ENCODE measurements at places on chromosomes 11 and 22.

- no peak for DNase-seq
Observed at GRCh38 chr22:50571264-50572175, 6.7 kb downstream of the CPT1B start.

- no peak for DNase-seq
Observed at GRCh38 chr22:39301108-39301507, 18.3 kb downstream of the RPL3 start.

GRCh38 chr11:35617687-35618496, at the start of gene FJX1:
Gene FJX1 (plus strand): TSS chr11:35618460. CDS start chr11:35618637, 177 bp downstream.
- DNase-seq: peak; percentile 57

DNA sequence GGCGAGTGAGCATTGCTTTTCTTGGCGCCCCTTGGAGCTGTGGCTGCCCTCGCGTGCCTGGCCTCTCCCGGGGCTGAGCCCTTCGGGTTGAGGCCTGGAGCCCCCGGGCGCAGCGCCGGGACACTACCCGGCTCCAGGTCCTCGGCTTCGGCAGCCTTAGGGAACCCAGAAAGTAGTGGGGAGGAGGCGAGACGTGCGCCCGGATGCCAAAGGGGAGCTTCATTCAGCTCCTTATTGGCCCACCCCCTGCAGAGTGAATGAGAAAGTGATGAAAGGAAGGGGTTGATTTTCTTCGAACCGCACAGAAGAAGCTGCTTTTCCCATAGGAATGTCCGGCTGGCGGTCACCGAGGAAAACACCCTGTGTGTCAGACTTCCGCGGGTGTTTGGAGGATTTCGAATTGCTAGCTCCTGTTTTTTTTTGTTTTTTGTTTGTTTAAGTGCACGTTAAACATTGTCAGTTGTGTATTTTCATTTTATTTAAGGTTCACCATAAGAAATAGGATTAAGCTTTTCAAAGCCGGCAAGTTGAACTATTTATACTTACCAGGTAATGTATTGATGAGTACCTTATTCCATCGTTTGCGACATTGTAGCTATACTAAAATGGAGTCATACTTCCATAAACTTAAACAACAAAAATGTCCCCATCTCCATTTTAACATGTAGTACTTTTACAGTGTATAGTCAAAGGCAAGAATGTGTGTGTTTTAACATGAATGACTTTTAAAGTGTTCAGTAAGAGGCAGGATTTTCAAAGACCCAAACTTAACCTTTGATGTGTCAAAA, 841 bp upstream of the EIF4G2 start:
- peak; percentile 47 for DNase-seq

DNA sequence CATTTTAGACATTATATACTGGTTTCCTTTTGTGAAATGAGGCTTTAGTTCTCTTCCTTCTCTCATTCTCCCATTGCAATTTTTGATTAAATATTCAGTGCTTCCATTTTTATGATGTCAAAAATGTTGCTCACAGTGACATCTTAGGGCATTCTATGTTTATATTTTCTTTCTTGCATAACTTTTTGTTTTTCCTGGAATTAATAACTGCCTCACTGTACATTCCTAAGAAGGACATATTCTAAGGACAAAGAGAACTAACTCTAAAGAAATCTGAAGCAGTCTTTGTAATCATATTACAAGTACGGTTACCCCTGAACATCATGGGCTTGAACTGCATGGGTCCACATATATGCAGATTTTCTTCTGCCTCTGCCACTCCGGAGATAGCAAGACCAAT, 25.8 kb upstream of the P2RY6 start:
- DNase-seq: no peak

DNA sequence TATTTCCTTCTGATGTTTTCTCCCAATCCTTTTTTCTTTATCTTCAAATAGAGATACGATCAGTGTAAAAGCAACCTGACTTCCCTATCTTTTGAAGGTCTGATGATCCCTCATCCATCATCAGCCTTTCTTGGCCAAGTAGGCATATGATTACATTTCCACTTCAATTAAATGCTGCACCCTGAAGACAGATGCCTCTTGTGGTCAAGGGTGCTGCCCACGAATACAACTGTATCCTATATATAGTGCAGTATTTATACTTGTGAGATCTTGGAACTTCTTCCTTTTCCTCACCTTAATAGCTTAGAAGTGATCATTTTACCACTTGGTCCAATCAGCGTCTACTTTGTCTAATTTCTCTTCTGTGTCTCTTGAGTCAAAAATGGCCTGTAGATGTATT, 9.3 kb upstream of the ZNRF3 start:
- DNase-seq: no peak

GRCh38 chr11:67410369-67410831, 5.1 kb upstream of the CARNS1 start:
- no peak for DNase-seq

DNA sequence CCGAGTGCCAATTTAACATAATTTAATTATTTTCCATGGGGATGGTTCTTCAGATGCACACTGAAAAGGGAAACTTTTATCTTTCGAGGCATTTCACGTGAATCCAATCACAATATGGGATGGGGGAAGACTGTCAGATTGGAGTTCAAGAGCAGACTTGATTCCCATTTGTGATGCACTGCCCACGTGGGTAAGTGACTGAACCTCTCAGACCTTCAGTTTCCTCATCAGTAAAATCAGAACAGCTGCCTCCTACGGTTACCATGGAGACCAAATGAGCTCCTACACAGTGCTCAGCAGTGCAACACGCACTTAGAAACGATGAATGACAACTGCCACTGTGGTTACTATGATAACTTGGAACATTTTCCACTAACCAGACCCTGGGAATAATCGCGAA, 21.7 kb downstream of the KIAA0930 start:
- DNase-seq: no peak

- peak; percentile 61 for DNase-seq
Observed at GRCh38 chr11:60363542-60364470, 14.5 kb upstream of the MS4A7 start.

DNA sequence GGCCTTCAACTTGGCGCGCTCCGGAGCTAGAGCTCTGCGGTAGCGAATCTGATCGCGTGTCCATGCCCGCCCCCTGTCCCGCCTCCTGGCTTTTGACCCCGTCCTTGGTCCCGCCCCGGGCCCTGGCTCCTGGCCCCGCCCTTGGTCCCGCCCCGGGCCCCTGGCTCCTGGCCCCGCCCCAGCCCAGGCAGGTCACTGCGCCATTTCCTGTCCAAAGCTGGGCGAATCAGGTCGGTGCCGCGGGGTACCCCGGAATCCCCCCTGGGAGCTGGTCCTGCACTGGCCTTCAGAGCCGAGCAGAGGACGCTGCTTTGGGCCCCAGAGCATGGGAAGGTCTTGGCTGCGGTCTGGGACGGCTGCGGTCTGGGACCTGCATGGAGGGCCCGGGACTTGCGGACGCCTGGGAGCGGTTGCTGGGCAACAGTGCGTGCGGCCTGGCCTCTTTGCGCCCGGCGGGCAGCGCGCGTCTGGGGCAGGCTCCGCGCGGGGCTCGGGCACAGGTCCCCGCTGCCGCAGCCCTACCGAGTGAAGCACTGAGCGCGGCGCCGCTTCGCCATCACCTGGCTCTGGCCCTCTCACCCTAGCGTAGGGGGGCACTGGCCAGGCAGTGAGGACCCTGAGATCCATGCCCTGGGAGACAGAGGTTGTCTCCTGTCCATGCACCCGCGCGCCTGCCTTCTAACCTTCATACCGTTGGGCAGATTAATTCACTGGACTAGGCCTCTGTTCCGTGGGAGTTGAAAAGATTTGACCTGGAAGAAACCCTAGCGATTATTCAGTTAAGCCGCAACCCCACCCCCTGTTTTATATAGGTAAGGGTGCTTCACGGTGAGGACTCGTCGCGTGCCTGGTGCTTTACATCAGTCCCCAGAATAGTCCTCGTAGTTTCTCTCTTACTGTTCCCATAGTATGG, at the start of gene TTC12:
TTC12 (plus strand) TSS at position 195 of the 913 bp plus-strand sequence. CDS start 1,675 bp downstream, outside the sequence.
- DNase-seq: peak; percentile 95

GRCh38 chr11:11973361-11973800, 35.0 kb downstream of the DKK3 start:
- peak; percentile 72 for DNase-seq

DNA sequence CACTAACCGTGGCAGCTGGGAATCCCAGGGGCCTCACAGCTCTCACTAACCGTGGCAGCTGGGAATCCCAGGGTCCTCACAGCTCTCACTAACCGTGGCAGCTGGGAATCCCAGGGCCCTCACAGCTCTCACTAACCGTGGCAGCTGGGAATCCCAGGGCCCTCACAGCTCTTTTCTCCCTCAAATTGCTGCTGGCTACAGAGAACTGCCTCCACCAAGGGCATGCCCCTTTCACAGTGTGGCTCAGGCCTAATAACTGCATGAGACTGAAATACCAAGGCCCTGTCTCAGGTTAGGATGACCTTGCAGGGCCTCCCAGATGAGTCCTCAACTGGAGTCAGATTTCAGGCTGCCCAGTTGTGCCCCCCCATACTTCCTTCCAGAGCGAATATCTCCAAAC, 35.1 kb upstream of the GGTLC2 start:
- DNase-seq: no peak

GRCh38 chr11:125675196-125675595, 5.5 kb downstream of the ACRV1 start:
- no peak for DNase-seq

GRCh38 chr11:108803776-108804175, 138.9 kb downstream of the DDX10 start:
- DNase-seq: no peak

DNA sequence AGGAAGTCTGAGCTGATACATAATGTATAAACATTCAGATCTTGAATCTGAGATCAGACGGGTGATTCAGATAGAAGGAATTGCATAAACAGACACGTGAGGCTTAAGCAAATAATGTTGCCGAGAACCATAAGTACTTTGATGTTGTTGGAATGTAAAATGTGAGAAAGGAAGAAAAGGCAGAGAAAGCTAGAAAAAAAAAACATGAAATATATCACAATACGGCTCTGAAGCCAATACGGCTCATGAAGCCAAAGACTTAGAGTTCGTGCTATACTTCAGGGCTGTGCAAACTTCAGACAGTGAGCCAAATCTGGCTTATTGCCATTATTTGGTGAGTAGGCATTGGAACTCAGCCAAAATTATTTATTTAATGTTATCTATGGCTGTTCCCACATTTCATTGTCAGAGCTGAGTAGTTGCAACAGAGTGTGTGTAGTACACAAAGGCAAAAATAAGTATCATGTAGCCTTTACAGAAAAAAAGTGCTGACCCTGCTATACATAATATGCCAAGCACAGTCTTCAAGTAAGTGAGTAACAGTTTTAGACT, 673.3 kb downstream of the CNTN5 start:
- DNase-seq: peak; percentile 17
